Epithelial cell of umbilical artery (primary cell): ENCODE measurements at places on chromosomes 11 and 22. TPM values are rescaled to one million over a fixed set of nuclear protein-coding genes. Genes with fewer than 3 reads are reported as not detected.

Gene PTPRJ
- total RNA-seq = 6.2 and 9.9 TPM in 2 replicates

Gene NEFH
- total RNA-seq = 0.97 and 1.1 TPM in 2 replicates

Gene SYT9
- 0.15 and 0.97 TPM in 2 replicates for total RNA-seq

Gene UBQLNL
- not detected in 2 replicates for total RNA-seq

Gene OR52I2
- not detected in 2 replicates for total RNA-seq

Gene TBX10
- not detected in 2 replicates for total RNA-seq

Gene CCDC88B
- total RNA-seq = 1.3 and 1.7 TPM in 2 replicates
